ENCODE measurements at places on chromosomes 3 and 15.

- no peak for DNase-seq
Observed at GRCh38 chr3:126018995-126019394, 50.0 kb downstream of the ROPN1B start.

DNA sequence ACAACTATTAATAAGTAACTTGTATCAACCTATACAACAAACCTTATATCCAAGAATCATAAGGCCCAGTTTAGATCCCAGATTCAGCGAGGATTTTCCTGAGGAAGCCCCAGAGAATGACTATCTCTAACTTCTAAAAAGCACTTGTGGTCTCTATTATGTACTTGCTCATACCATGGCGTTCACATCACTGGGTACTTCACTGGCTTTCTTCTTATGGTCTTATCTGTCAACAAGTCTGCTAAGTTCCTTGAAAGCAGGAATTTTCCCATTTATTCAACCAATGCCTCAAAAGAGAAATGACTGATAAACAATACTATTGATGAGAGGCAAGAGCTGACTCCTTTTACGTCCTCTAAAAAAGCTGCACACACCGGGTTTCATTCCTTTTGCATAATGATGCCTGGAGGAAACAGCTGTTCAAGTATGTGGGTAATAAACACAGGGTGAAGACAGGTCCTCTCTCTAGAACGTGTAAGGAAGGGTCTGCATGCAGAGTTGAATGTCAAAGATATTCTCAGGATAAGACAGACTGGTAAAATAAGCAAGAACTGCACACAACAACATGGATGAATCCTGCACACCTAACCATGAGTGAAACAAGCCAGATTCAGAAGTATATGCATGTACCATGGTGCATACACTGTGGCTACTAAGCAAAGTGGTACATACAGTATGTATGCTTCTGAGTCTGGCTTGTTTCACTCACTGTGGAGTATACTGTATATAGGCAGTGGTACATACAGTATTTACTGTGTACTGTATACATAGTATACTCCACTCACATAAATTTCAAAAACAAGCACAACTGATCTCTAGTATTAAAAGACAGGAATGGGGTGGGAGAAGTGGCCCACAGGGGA is 408.7 kb downstream of the SHQ1 start:
- no peak for DNase-seq

- DNase-seq: no peak
Observed at GRCh38 chr3:151015767-151016477, 43.4 kb upstream of the CLRN1 start.

GRCh38 chr15:85743392-85744055 is 51.2 kb downstream of the KLHL25 start:
- DNase-seq: no peak

DNA sequence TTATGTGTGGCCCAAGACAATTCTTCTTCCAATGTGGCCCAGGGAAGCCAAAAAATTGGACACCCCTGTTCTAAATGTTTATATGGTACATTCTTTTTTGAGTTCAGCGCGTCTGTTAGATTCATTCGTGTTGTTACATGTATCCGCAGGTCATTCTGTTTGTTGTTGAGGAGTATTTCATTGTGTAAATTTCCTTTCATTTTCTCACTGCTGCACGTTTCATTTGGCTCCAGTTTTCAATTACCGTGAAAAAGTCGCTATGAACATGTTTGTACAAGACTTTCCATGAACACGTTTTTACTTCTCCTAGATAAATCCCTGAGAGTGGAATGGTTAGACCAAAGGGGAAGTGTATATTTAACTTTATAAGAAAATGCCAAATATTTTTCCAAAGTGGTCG is 7.5 kb upstream of the OPA1 start:
- DNase-seq: no peak

Measured in CD4-positive, alpha-beta T cell treated with Interleukin-15 for 1 hour (primary cell).